ENCODE measurements at places on chromosomes 1 and 21. TPM values are rescaled to one million over a fixed set of nuclear protein-coding genes. Genes with fewer than 3 reads are reported as not detected.
A peak's percentile ranks its signal among the peaks of the same experiment; 100 is the strongest.

- no peak for DNase-seq
Measured at GRCh38 chr1:89929467-89930063, 65.3 kb upstream of the ZNF326 start.

- no peak for DNase-seq
Measured at GRCh38 chr21:29207201-29207600, 76.8 kb downstream of the MAP3K7CL start.

DNA sequence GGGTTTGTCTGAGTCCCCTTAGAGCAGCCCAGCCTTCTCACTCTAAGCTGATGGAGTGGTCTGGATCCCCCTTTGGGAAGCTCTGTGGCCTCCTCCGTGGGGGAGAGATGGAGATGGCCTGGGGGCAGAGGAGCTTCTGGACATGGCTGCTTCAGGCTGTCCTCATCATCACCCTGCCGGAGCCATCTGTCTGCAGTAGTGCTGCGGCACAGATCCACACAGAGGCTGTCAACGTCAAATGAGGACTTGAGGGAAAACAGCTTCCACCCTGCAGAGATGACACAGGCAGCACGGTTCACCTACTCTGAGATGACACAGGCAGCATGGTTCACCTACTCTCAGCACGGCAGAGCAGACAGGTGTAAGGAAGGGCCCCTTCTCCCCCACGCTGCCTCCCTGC, 134.3 kb downstream of the IGSF21 start:
- no peak for DNase-seq

DNA sequence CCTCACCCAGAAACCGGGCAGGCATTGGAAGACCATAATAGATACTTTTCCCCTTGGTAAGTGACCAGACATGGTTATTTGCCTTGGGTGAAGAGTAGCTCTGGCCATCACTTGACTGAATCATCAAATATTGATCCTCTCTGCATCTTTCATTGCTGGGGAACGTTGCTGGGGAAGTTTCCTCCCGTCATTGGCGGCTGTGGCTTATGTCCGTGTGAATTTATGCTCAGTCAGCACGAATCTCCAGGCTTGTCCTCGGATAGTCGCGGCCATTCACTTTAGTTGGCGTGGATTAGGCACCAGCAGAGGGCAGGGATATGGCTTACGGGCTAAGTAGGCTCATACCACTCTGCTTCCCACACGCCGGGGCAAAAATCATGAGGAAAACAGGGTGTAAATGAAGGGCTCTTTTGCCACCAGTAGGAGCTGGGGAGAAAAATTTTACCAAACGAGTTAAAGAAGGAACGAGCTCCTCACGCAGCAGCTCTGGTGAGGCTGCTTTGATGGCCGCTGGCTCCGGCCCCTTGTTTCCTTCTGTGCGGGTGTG, 473.4 kb downstream of the CAMTA1 start:
- no peak for DNase-seq

DNA sequence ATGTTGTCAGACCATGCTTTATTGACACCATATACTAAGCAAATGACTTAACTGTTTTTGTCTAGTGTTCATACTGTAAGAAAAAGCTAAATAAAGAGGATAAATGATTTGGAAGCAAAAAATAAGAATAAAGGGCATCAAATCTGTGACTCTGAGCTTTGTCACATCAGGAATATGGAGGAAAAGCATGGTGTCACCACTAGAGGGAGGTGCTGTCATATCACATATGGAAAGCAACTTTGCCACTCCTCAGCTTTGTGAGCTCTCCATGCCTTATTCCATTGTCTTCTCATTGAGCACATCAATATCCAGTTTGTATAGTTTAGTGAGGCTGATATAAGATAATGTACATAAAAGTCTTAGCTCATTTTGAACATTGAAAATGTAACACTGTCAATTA, 20.8 kb upstream of the GBP1 start:
- DNase-seq, result no peak

DNA sequence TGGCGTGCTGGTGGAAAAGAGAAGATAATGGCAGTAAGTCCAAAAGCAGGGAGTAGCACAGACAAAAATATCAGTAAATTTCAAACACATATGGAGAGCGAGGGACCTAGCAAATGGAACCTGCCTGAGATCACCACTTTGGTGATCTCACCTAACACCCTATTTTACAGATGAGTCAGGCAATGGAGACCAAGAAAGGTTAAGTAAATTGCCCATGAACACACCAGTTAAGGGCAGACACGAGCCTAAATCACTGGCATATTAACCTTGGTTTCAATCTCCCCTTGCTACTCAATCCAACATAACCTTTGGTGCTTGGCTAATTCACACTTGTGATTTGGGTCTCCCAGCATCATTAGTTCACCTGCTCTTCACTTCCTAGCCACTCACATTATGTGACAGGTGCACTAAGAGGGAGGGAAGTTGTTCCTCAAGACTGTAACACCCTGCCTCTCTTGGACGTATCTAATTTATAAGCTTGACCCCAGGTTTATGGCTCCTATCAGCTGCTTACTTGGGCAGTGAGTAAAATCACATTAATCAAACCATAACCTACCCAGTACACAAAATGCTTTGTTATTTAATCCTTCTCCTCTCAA, 11.5 kb downstream of the ZNF697 start:
- DNase-seq, result no peak

DNA sequence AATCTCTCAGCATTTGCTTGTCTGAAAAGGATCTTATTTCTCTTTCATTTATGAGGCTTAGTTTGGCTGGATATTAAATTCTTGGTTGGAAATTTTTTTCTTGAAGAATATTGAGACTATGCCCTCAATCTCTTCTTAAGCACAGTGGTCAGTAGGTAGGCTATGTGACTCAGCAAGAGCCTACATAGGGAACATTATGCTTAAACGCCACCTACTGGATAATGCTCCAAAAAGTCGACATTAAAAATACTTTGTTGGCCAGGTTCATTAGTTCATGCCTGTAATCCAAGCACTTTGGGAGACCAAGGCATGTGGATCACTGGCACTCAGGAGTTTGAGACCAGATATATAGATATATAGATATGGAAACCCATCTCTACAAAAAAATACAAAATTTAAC, 678.0 kb upstream of the USP24 start:
- DNase-seq, result no peak

- no peak for DNase-seq
Measured at GRCh38 chr1:166343276-166343675, 176.5 kb upstream of the FAM78B start.

- DNase-seq, result no peak
Measured at GRCh38 chr1:9448132-9449109, 90.8 kb upstream of the SLC25A33 start.

DNA sequence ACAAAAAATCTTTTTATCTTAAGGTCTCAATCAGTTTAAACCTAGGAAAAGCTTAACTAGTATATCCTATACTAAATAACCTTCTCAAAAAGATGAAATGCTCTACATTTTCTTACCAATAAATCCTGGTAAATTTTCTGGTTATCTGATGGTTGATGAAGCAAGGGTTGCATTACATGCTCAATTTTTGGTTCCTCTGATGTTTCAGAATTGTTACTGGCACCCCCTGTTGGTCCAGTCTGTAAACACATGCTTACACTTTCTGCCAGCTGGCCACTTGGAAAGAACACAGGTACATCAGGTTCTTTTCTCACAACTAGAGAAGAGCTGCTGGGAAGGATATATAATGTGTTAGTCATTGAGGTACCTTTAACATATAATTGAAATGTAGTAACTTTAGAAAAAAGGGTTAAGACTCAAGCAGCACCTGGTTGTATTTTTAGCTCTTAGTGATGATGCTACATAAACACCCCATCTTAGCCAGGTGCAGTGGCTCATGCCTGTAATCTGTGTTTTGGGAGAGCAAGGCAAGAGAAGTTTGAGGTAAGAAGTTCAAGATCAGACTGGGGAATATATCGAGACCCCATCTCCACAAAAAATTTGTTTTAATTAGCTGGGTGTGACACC, 30.9 kb upstream of the TAL1 start:
- DNase-seq, result peak; percentile 33

GRCh38 chr1:78950826-78951225, 55.7 kb downstream of the ADGRL4 start:
- no peak for DNase-seq

GRCh38 chr1:155978973-155979429, 654 bp upstream of the ARHGEF2 start:
- no peak for DNase-seq

DNA sequence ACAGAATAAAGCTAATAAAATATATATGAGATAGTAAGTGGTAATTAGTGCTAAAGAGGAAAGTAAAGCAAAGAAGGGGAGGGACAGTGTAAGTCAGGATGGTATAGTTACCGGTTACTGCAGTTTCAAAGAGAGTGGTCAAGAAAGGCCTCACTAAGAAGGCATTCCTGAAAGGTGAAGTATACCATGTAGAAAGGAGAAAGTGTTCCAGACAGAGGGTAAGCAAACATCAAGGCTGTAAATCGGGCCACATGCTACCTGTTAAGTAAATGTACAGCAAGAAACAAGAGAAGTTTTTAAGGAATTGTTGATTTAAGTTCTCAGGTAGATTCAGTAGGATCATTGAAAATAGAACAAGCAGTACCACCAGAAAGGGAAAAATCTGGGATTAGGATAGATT, 9.7 kb downstream of the DESI2 start:
- no peak for DNase-seq

DNA sequence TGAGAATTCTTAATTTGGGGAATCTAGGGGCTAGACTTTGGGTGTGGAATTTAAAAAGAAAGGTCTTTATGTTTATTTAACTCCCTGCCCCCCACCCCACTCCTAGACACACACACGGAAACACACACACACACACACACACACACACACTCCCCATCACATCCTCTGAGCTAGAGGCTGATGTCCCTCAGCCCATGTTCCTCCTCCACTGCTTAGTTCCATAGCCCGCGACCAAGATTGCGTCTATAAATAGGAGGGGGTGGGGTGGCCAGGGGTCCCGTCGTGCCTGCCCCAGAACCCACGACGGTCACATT, 655 bp upstream of the KIRREL1 start:
- no peak for DNase-seq

GRCh38 chr1:57218487-57219079, 205.3 kb downstream of the DAB1 start:
- DNase-seq, result no peak

- peak; percentile 66 for DNase-seq
Measured at GRCh38 chr1:67053535-67053784, 488 bp downstream of the SLC35D1 start.

DNA sequence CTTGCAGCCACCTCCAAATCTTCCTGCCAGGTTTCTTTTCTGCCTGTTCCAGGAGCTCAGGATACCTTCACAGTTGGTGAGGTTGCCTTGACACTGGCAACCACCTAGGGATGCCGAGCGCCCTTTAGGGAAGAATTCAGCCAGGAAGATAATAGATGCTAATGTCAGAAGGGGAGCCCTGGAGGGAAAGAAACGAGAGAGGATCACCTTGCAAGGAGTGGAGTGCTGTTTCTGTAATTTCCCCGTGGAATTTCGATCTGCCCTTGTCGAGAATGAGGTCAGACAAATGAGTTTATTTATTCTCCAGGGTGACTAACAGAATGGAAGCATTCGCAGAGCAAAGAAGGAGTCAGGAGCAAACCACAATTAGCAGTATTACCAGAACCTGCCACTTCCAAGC, 315.8 kb upstream of the KAZN start:
- DNase-seq, result no peak

- peak; percentile 64 for DNase-seq
Measured at GRCh38 chr1:41917835-41918449, 780 bp downstream of the HIVEP3 start.

GRCh38 chr1:17128361-17128760, 9.1 kb upstream of the PADI2 start:
- DNase-seq, result no peak

DNA sequence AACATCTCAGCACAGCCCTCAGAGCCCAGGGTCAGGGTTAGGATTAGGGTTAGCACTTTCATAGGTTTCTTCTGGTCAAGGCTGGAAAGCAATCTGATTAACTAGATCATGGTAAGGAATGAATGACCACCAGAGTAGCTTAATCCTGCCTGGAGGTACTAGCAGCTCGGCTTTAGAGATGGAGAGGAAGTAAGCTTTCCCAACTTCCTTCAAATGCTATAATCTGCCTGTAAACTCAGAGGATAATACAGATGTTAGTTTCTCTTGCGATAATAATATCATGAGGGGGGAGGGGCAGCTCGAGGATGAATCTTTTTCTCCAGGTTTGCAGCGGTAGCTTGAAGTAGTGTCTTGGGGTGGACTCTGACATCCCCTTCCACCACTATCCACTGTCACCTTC, 194.9 kb downstream of the HIVEP3 start:
- no peak for DNase-seq

- no peak for DNase-seq
Measured at GRCh38 chr1:160741092-160741501, 2.0 kb downstream of the SLAMF7 start.

DNA sequence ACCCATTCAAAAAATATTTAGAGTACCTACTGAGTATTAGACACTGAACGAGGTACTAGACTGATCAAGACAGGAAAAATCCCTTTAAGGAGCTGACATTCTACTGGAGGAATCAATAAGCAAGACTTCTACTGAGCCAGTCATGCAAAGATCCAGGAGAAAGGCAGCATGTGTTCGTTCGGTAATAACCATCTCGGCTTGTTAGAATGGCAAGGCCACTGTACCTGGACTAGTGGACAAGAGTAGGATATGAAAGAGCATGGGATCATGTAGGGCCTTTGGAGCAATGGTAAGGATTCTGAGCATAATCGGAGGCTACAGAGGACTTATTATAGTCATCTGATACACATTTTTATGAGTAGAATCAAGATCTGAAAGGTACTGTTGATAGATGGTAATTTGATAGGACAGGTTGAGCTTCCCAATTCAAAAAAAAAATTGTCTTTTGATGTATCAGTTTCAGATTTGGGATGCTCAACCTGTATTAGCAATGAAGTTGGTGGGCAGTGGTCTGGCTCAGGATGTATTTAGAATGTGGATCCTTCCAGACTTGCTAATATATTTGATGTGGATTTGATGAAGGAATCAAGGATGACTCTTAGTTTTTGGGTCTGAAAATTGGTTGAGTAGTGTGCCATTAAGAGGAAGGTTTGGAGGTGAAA, 2.3 kb downstream of the COX20 start:
- DNase-seq, result no peak

DNA sequence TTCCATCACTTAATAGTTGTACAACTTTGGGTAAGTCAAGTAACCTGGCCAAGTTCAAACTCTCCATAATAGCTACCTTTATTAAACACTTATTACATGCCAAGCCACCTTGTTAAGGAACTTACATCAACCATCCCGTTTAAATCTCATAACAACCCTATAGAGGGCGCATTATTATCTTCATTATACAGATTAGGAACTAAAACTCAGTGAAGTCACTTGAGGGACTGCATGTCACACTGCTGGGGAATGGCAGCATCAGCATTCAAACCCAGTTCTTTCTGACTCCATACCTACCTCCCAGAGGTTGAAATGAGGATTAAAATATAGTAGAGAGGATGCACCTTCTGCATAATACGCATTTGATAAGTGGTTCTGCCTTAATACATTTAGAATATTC, 47.1 kb upstream of the PLA2G2C start:
- DNase-seq, result no peak

RHEX gene
- polyA plus RNA-seq, result 2.9 TPM

WARS2 gene
- polyA plus RNA-seq, result 28.2 TPM

LCE3D gene
- polyA plus RNA-seq, result not detected

IGFN1 gene
- polyA plus RNA-seq, result 8.2 TPM

MAP1LC3C gene
- polyA plus RNA-seq, result 0.65 TPM

CELA2A gene
- polyA plus RNA-seq, result 2.4 TPM

FHAD1 gene
- 59.0 TPM for polyA plus RNA-seq

CD1E gene
- 1.8 TPM for polyA plus RNA-seq

CLCA4 gene
- 0.37 TPM for polyA plus RNA-seq

DDI2 gene
- polyA plus RNA-seq, result 9.6 TPM

ASCL5 gene
- polyA plus RNA-seq, result not detected

APP gene
- 409 TPM for polyA plus RNA-seq

SLAMF9 gene
- 0.74 TPM for polyA plus RNA-seq

MATN1 gene
- 0.32 TPM for polyA plus RNA-seq
